Natural killer cell treated with Interleukin-12 subunit alpha and Interleukin-12 subunit beta and Interleukin-15 and Interleukin-18, amount 100 ng/mL, for 72 hours (primary cell): ENCODE measurements at places on chromosomes 3 and 15. TPM values are rescaled to one million over a fixed set of nuclear protein-coding genes. Genes with fewer than 3 reads are reported as not detected.

GRCh38 chr15:98547741-98548138 is 100.6 kb upstream of the IGF1R start:
- H3K27me3 ChIP-seq, result peaks cover 62% of the 10 kb centered on the region
- peak overlapping the region; percentile 83 for H3K4me3 ChIP-seq
- peaks cover 11% of the 10 kb centered on the region for H3K4me1 ChIP-seq
- no peak overlapping the region for H3K27ac ChIP-seq
- H3K36me3 ChIP-seq, result no peaks in the 10 kb centered on the region

Gene SMAD6
- 0.33 TPM for total RNA-seq

DNA sequence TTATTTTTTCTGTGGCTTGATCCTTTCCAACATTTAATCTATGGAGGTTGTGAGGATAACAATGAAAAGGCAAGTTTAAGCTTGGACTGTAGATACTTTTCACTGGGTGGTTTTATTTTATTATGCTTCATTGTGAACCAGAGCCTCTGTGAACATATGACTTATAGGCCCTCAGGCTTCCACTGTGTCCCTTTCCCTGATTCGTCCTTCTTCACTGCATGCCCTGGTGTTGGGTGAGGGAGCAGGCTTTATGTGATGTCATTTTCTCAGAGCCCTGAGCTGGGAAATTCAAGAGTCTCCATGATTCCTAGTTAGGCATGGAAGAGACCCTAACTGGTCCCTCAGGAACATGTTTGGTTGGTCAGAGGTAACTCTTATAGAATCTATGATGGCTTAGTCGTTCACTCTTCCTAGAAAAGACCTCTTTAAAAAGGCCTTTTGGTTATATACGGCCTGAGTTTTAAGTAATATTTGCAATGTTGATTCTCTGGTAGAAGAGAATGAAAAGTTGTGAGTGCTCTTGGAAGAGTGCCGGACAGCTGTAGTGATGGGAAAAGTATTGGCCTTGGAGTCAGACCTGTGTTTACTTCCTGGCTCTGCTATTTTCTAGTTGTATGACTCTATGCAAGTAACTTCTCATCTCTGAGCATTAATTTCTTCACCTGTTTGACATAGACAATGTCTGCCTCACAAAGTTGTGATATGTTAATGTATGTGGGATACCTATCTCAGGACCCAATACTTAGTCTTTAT is 168.4 kb downstream of the LPP start:
- DNase-seq, result no peak
- peaks cover 11% of the 10 kb centered on the region for H3K36me3 ChIP-seq
- H3K4me3 ChIP-seq, result peak overlapping the region; percentile 41
- peaks cover 47% of the 10 kb centered on the region for H3K4me1 ChIP-seq

- no peaks in the 10 kb centered on the region for H3K27me3 ChIP-seq
- H3K4me1 ChIP-seq, result peaks cover 14% of the 10 kb centered on the region
- no peak overlapping the region for H3K4me3 ChIP-seq
- no peak for DNase-seq
- H3K27ac ChIP-seq, result no peak overlapping the region
- H3K36me3 ChIP-seq, result no peaks in the 10 kb centered on the region
Observed at GRCh38 chr3:58047826-58048225, 39.6 kb downstream of the FLNB start.

DNA sequence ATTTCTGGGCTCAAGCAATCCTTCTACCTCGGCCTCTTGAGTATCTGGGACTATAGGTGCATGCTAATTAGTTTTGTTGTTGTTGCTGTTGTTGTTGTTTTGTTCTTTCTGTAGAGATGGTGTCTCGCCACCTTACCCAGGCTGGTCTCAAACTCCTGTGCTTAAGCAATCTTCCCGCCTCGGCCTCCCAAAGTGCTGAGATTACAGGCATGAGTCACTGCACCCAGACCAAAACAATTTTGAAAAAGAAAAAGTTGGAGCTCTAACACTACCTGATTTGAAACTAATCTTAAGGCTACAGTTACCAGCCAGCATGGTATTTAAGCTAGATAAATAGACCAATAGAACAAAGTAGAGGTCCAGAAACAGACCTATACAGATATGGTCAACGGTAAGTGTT is 29.8 kb downstream of the KPNA1 start:
- no peak overlapping the region for H3K27ac ChIP-seq
- H3K27me3 ChIP-seq, result no peaks in the 10 kb centered on the region
- H3K4me1 ChIP-seq, result peaks cover 30% of the 10 kb centered on the region
- H3K36me3 ChIP-seq, result no peaks in the 10 kb centered on the region

GRCh38 chr3:182519569-182519968 is 273.7 kb upstream of the ATP11B start:
- no peak for DNase-seq
- H3K36me3 ChIP-seq, result no peaks in the 10 kb centered on the region
- H3K27me3 ChIP-seq, result no peaks in the 10 kb centered on the region
- no peaks in the 10 kb centered on the region for H3K4me1 ChIP-seq
- H3K4me3 ChIP-seq, result no peak overlapping the region
- no peak overlapping the region for H3K27ac ChIP-seq

Gene C3orf49
- total RNA-seq, result not detected
